CD4-positive, alpha-beta T cell treated with Interleukin-10 for 1 hour (primary cell): ENCODE measurements at places on chromosomes 12 and 14.

DNA sequence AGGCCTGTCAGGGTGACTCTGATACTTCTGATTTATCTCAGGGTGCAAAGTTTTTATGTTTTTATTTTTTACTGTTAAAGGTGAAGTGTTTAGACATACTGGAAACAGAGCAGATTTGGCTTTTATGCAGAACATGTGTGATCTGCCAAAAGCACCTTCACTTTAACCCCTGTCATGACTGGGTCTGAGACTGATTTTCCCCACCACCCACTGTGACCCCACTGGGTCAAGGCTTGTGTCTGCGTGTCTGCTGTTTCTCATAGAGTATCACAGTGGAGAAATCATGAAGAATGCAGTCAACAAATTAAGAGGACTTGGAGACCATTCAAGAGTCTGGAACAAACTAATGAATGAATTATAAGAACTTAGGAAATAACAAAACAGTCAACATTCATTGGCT, 131.2 kb downstream of the SPTSSA start:
- no peak for DNase-seq

DNA sequence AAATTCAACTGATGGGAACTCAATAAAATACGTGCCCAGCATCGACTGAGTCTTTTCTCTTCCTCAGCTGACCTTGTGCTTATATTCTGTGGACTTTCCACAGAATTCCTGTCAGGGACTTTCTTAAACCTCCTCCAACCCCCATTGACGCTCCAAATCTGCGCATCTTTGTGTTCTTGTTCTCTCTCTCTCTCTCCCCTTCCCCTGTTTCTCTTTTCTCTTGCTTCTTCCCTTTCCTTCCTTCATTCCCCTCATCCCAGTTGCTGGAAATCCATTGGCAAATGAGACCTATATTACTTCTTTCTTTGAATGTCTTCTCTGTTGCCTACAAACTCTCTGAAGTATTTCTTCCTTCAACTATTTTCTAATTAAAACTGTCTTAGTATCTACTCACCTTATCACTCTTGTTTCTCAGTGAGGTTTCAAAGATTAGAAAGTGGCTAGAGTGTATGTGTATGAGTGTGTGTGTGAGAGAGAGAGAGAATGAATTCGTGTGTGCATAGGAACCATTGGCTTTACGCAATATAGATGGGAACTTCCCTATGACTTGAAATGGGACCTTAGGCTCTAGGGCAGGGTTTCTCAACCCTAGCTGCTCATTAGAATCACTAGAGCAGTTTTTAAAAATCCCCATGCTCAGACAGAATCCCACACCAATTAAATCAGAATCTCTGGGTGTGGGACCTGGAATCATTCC, 41.8 kb upstream of the DHRS7 start:
- no peak for DNase-seq

GRCh38 chr12:57694459-57695019, 607 bp downstream of the OS9 start:
- no peak for DNase-seq

GRCh38 chr14:44372807-44373489, 134.1 kb downstream of the FSCB start:
- no peak for DNase-seq

GRCh38 chr12:50110127-50110761, 1.8 kb upstream of the COX14 start:
- DNase-seq = no peak

DNA sequence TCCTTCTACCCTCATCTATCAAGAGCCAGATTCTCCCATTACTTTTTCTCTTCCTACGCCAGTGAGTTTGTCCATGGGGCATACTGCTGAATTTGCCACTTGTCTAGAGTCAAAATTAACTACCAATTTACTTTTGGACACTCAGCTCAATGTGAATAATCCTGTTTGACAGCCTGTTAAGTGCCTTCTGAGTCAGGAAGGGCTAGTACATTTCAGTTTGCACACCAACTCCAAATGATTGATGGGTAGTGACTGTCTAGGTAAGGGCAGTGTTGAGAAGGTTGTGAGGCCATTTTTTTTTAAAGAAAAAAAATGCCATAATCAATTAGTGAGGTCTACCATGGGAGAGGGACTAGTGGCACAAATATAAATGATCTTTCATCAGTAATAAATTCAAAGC, 21.8 kb upstream of the TRIM9 start:
- DNase-seq = no peak

DNA sequence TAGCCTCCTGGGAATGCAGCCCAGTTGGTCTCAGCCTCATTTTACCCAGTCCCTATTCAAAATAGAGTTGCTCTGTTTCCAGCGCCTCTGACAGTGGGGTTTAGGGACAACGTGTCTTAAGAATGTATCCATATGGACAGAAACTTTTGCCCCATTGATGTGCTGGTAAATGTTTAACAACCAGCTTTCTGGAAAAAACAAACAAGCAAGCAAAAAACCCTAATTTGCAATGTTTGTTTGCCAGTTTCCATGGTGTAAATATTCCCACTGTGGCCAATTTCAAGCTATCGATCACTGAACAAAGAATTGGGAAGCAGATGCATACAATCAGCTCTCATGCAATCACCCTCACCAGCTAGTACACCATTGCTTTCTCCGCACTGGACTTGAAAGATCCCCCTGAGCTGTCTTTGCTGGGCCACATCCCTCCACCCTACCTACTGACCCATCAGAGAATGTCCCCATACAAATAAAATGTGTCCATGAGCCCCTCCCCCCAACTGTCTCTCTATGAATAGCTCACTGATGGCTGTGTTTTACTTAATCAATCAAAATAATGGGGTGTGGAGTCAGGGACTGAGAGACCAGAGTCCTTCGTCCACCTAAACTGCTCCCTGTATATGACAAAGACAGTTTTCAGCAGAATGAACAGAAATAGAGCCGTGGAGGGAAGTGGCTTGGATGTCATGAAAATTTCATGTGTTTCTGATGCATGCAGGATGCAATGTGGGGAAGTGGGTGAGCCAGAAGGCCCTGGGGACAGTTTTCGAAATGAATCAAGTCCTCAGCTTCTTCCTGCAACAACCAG, 40.8 kb downstream of the CCDC60 start:
- no peak for DNase-seq

- DNase-seq = no peak
These were observed 24.2 kb downstream of the CDK17 start for GRCh38 chr12:96375841-96376604.

DNA sequence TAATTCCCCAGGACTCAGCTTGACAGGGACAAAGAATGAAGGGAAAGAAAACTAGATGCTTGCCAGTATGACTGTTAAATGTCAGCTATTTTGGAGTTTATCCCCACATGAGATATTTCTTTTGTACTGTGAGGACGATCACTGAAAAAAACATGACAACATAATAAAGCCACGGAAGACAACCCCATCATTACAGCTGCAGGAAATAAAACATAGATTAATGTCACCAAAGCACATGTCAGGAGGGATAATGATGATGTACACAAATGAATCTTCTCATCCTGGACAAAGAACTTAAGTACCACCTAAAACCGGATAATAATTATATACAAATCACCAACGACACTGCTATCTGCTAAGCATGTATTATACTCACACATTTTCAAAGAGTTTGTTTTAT, 84.6 kb upstream of the GRIP1 start:
- DNase-seq = no peak

DNA sequence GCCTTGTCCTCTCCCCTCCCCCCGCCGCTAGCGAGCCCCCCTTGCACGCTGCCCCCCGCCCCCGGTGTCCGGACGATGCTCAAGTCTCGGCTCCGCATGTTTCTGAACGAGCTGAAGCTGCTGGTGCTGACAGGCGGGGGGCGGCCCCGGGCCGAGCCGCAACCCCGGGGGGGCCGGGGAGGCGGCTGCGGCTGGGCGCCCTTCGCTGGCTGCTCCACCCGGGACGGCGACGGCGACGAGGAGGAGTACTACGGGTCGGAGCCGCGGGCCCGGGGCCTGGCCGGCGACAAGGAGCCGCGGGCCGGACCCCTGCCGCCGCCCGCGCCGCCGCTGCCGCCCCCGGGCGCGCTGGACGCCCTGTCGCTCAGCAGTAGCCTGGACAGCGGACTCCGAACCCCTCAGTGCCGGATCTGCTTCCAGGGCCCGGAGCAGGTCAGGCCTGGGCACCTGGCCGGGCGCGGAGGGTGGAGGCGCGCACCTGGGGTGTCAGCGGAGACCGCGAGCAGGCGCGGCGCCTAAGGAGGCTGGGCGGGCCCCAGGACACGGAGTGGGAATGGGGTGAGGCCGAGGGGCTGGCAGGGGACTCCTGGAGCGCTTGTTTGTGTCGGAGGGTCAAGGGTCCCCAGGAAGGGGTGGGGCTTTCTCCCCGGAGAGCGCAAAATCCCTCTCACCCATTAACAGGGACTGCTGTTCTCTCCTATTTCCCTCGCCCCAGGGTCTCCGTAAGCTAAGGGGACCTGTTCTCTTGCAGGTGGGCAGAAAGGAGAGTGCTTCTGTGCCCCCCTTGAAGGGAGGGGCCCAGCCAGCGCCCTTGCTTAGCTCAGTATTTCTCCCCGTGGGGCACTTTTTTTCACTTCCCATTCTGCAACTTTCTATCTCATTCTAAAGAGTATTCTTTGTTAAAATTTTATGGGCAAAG, 810 bp downstream of the MARCHF9 start:
- peak; percentile 54 for DNase-seq

GRCh38 chr12:90546511-90546910, 408.5 kb downstream of the CCER1 start:
- no peak for DNase-seq

- no peak for DNase-seq
These were observed 164.1 kb upstream of the DIO3 start for GRCh38 chr14:101397206-101397605.

DNA sequence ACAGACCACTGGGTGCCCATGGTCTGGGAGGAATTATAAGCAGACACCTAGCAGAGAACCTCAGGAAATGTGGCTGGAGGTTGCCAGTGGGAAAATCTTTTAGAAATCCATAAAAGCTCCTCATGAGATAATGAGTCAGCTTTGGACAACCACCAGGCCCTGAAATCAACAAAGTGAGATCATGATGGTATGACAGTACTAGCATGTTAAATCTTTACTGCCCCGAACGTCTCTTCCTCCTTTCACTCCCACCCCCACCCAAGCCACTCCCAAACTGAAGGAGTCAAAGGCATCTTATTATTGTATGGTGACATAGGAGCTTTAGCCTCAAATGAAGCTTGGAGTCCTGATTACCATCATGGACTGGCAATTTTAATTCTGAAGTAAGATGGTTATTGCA, 240.0 kb downstream of the DIO2 start:
- no peak for DNase-seq

GRCh38 chr14:64955297-64955696, 12.8 kb upstream of the GPX2 start:
- no peak for DNase-seq

- no peak for DNase-seq
These were observed 63.8 kb downstream of the CDK17 start for GRCh38 chr12:96336489-96336888.
